ENCODE measurements at places on chromosomes 5 and 9.

- DNase-seq: no peak
Measured at GRCh38 chr5:146794326-146795029, 84.1 kb downstream of the PPP2R2B start.

DNA sequence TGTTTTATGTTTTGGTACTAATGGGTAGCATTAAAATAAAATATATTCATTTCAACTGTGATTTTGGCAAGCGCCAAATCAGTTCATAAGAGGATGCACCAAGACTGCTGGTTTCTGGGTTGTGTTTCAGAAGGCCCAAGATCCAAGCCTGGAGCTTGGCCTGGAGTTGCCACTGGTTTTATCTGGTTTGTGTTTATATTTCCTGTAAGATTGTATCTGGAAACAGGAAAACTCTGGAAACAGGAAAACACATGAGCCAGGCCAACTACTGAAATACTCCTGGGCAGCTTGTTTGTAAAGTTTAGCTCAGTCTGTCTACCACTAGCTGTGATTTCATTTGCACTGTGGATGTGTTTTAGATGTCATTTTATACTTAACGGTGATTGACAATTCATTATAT lies 5.5 kb downstream of the FSTL4 start:
- DNase-seq: no peak

DNA sequence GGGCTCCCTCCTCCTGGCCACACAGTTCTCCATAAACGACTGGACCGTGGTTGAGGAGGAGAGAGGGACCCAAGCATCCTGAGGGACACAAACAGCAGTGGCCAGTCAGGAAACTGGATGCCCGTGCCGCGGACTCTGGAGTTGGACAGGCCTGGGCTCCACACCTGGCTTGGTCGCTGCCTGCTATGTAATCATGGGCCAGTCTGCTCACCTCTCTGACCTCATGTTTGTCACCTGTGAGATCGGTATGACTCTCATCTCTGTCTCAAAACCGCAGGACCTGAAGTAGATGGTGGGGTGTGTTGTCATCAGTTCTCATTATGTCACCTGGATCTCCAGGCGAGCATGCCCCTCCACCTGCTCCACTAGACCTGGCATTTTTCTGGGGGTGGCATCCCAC lies 14.5 kb downstream of the CXXC5 start:
- no peak for DNase-seq

- DNase-seq: no peak
Measured at GRCh38 chr9:78986446-78986845, 585.3 kb upstream of the TLE4 start.
